ENCODE measurements at places on chromosomes 11 and 22.

GRCh38 chr11:64268893-64269539 lies 15.4 kb downstream of the BAD start:
- peak overlapping the region; percentile 95 for H3K4me3 ChIP-seq
- H3K27ac ChIP-seq, result peak overlapping the region; percentile 97
- peaks cover 27% of the 10 kb centered on the region for H3K36me3 ChIP-seq
- H3K4me1 ChIP-seq, result peaks cover 11% of the 10 kb centered on the region
- no peaks in the 10 kb centered on the region for H3K27me3 ChIP-seq
- DNase-seq, result peak; percentile 84

DNA sequence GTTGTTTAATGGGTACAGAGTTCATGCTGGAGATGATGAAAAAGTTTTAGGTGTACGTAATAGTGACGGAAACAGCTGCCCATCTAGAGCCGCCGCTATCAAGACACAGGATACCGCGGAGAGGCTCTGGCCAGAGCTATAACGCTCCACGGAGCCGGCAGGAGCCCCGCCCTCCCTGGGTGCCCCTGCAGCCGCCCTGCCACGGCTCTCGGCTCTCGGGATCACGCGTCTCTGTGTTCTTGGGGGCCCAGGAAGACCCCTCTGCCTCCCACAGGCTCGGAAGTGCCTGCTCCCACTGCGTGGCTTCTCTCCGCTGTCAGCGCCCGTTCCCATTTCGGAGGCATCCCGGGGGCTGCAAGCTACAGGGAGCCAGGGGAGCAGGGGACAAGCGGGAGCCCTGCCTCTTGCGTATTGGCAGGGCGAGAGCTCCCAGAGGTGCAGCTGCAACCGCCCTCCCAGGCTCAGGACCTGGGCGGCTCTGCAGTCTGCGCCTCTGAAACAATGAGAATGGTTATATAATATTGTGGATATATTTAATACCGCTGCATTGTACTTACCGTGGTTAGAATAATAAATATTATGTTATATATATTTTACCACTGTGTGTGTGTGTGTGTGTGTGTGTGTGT lies 13.7 kb downstream of the GLYATL2 start:
- DNase-seq, result no peak
- H3K4me1 ChIP-seq, result no peaks in the 10 kb centered on the region
- no peak overlapping the region for H3K4me3 ChIP-seq
- H3K36me3 ChIP-seq, result no peaks in the 10 kb centered on the region
- H3K27ac ChIP-seq, result no peak overlapping the region
- no peaks in the 10 kb centered on the region for H3K27me3 ChIP-seq

- no peaks in the 10 kb centered on the region for H3K27me3 ChIP-seq
- H3K27ac ChIP-seq, result no peak overlapping the region
- DNase-seq, result no peak
These were observed 20.8 kb downstream of the IL10RA start for GRCh38 chr11:118007040-118007439.

GRCh38 chr22:29147331-29147899 lies 58.3 kb upstream of the EMID1 start:
- H3K4me1 ChIP-seq, result peaks cover 20% of the 10 kb centered on the region
- peaks cover 9% of the 10 kb centered on the region for H3K36me3 ChIP-seq
- DNase-seq, result no peak

- H3K27ac ChIP-seq, result no peak overlapping the region
- DNase-seq, result no peak
- no peaks in the 10 kb centered on the region for H3K27me3 ChIP-seq
- H3K36me3 ChIP-seq, result no peaks in the 10 kb centered on the region
- peaks cover 9% of the 10 kb centered on the region for H3K4me1 ChIP-seq
- H3K4me3 ChIP-seq, result no peak overlapping the region
These were observed 2.1 kb downstream of the INCENP start for GRCh38 chr11:62125881-62126280.
